Mesenchymal stem cell (in vitro differentiated cells and primary cell): ENCODE measurements at places on chromosomes 3 and 15.

DNA sequence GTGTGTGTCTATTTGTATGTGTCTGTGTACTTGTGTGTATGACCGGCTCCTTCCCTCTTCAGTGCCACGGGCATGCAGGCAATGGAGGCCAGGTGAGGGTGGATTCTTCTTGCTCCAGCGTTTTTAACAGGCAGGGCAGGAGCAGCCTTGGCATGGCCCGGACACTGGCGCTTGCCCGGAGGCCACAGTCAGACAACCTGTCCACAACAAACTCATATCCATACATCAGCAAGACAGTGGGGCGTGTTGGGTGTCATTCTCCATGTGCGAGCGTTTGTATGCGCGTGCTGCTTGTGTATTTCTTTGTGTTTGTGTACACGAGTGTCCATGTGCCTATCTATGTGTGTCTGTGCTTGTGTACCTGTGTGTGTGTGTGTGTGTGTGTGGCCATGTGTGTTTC lies 29.8 kb downstream of the PTH1R start:
- no peaks in the 10 kb centered on the region for H3K27me3 ChIP-seq
- no peaks in the 10 kb centered on the region for H3K36me3 ChIP-seq
- no peak for DNase-seq
- no peak overlapping the region for H3K4me3 ChIP-seq
- no peak overlapping the region for H3K27ac ChIP-seq

DNA sequence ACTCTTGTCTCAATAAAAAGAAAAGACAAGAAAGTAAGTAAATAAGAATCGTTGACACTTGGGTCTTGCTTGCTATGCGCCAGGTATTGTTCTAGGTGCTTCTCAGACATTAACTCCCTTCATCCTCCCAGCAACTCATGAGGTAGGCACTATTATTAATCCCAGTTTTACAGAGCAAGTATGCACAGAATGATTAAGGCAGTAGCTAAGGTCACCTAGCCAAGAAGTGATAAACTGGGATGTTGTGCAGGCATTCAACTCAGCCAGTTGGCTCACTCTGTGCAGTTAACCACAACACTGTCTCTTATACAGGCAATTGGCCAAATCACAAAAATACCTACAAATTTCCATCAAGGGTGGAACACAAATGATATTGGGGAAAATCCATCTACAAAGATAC lies 1.7 kb upstream of the C3orf33 start:
- DNase-seq = no peak
- peaks cover 3% of the 10 kb centered on the region for H3K4me1 ChIP-seq
- no peak overlapping the region for H3K4me3 ChIP-seq
- H3K27me3 ChIP-seq = no peaks in the 10 kb centered on the region

- H3K4me3 ChIP-seq = peak overlapping the region; percentile 63
- no peak for DNase-seq
- H3K27ac ChIP-seq = no peak overlapping the region
- H3K4me1 ChIP-seq = no peaks in the 10 kb centered on the region
Observed at GRCh38 chr3:16740515-16740914, 135.3 kb upstream of the DAZL start.

- no peaks in the 10 kb centered on the region for H3K27me3 ChIP-seq
- DNase-seq = peak; percentile 48
- H3K36me3 ChIP-seq = no peaks in the 10 kb centered on the region
- H3K4me1 ChIP-seq = no peaks in the 10 kb centered on the region
Observed at GRCh38 chr15:50219820-50220219, 37.8 kb downstream of the SLC27A2 start.

DNA sequence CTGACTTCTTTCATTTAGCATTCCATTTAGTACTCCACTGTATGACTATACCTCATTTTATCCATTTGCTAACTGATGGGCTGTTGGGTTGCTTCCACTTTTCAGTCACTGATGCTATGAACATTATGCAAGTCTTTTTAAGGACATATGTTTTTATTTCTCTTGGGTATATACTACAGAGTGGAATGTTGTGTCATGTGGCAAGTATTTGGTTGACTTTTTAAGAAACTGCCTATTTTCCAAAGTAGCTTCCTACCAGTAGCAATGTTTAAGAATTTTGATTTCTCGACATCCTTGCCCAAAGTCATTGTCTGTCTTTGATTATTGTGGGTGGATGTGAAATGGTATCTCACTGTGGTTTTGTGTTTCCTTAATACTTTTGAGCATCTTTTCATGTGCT lies 110.1 kb upstream of the TPM1 start:
- H3K4me3 ChIP-seq = no peak overlapping the region
- H3K4me1 ChIP-seq = peaks cover 10% of the 10 kb centered on the region
- DNase-seq = peak; percentile 50
- no peaks in the 10 kb centered on the region for H3K27me3 ChIP-seq
